ENCODE measurements at places on chromosomes 5 and 9. TPM values are rescaled to one million over a fixed set of nuclear protein-coding genes. Genes with fewer than 3 reads are reported as not detected.

- no peaks in the 10 kb centered on the region for H3K4me1 ChIP-seq
- H3K36me3 ChIP-seq: no peaks in the 10 kb centered on the region
- no peak for DNase-seq
- no peak overlapping the region for H3K27ac ChIP-seq
Observed at GRCh38 chr5:93092349-93093105, 488.5 kb downstream of the NR2F1-AS1 start.

DNA sequence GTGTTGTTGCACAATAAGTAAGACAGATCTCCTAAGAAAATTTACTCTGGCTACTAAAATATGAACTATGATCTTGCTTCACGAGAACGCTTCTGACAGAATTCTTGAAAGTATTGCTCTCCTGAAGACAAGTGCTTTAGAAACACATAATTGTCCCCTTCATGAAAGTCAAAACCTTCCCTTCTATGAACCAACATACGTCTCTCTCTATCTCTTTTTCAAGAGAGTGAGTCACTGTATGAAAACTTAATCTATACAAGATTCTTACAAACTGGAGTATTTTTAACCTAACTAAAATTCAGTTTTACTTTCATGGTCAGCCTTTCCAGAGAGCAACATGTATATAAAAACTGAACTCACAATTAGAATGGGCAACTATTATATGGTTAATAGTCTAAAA, 688.0 kb upstream of the CTNND2 start:
- H3K4me1 ChIP-seq: no peaks in the 10 kb centered on the region
- no peaks in the 10 kb centered on the region for H3K36me3 ChIP-seq
- H3K27ac ChIP-seq: no peak overlapping the region
- no peak overlapping the region for H3K4me3 ChIP-seq

GRCh38 chr9:98201102-98201501, 8.7 kb upstream of the CORO2A start:
- H3K27ac ChIP-seq: no peak overlapping the region
- no peaks in the 10 kb centered on the region for H3K27me3 ChIP-seq
- no peaks in the 10 kb centered on the region for H3K36me3 ChIP-seq
- DNase-seq: no peak
- no peaks in the 10 kb centered on the region for H3K4me1 ChIP-seq

PCDHA10 gene
- total RNA-seq: 2.8 TPM

DNA sequence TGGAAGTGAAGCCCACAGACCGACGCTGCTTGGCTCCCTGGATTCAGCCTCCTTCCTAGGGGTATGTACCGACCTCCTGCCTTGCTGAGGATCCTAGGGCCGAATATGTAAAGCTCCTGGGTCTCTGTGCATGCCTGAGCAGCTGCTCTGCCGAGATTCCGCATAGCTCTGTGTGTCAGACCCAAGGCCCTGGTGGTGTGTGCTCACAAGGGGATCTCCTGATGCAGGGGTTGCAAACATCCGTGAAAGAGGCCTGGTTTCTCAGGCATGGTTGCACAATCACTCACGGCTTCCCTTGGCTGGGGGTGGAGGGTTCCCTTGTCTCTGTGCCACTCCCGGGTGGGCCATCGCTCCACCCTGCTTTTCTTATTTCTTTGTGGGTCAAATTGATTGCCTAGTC, 19.9 kb upstream of the SVEP1 start:
- no peaks in the 10 kb centered on the region for H3K27me3 ChIP-seq
- no peaks in the 10 kb centered on the region for H3K4me1 ChIP-seq
- H3K4me3 ChIP-seq: no peak overlapping the region
- no peak for DNase-seq
- no peak overlapping the region for H3K27ac ChIP-seq

SLC25A2 gene
- total RNA-seq: not detected

DNA sequence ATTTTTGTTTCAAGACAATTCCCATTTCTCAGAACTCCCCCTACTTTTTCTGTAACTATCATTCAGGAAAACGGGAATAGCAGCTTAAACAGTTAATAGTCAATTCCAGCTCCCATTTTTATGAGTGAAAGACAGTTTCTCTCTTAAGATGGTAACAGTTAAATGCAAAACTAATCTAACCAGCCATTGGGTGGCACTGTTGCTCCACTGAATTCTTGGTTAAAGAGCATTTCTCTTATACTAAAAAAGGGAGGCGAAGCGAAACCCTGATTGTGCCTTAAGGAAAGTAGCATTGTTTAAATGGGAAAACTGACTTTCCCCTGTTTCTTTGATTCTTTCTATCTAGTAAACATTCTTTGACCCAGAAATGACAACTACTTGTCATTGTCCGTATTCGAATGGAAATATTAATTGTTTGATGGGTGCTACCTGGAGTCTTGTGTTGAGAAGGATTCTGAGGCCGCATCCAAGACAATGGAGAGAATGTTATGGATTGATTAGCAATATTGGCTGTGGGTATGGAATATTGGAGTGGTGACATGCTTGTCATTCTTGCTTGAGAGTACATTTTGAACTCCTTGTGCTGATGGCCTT, 507.8 kb downstream of the MAT2B start:
- DNase-seq: peak; percentile 24
- no peaks in the 10 kb centered on the region for H3K4me1 ChIP-seq
- H3K4me3 ChIP-seq: no peak overlapping the region

NPR3 gene
- 18.0 TPM for total RNA-seq

DNA sequence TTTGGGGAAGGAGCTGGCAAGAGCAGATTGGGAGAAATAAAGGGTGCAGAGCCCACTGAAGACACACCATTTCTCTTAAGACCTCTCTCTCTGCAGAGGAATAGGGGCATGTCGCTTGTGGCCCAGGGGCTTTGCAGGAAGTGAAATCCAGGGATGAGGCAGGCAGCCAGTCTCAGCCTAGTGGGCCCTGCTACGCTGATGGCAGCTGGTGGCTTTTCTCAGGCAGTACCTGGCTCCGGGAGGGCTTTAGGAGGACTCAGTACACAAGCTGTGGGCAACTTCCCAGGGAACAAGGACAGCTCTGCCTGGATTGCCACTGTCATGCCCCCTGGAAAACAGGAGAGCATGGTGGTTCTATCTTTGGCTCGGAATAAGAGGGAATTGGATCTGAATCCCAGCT, 76.2 kb upstream of the NEURL1B start:
- no peak overlapping the region for H3K27ac ChIP-seq
- H3K36me3 ChIP-seq: no peaks in the 10 kb centered on the region
- H3K27me3 ChIP-seq: no peaks in the 10 kb centered on the region
- H3K4me3 ChIP-seq: no peak overlapping the region

DNA sequence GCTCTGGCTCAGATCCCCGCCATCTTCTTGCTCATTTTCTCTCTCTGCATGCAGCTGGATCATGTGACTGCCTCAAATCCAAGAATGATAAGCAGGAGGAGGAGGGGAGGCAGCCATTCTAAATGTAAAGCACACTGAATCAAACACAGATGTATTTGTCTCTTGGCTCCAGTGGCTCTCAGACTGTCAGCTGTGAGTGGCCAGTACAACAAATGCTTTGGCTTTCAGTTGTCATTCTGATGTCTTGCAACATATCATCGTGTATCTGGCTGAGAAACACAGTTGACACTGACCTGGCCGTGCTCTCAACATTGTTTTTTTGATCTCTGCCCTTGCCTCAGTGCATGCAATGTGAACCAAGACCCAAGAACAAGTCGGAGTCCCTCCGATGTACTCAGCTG, 233.1 kb downstream of the ADAMTSL1 start:
- no peak for DNase-seq
- H3K4me3 ChIP-seq: no peak overlapping the region
- H3K4me1 ChIP-seq: no peaks in the 10 kb centered on the region
- no peak overlapping the region for H3K27ac ChIP-seq
- H3K27me3 ChIP-seq: no peaks in the 10 kb centered on the region

GRCh38 chr5:62812621-62813255, 234.1 kb downstream of the LRRC70 start:
- no peaks in the 10 kb centered on the region for H3K36me3 ChIP-seq
- H3K4me3 ChIP-seq: no peak overlapping the region
- DNase-seq: no peak
- H3K27me3 ChIP-seq: no peaks in the 10 kb centered on the region
- no peak overlapping the region for H3K27ac ChIP-seq

RPP25L gene
- 18.1 TPM for total RNA-seq

- no peak overlapping the region for H3K4me3 ChIP-seq
- H3K36me3 ChIP-seq: no peaks in the 10 kb centered on the region
- H3K27ac ChIP-seq: no peak overlapping the region
- H3K4me1 ChIP-seq: no peaks in the 10 kb centered on the region
- H3K27me3 ChIP-seq: no peaks in the 10 kb centered on the region
Observed at GRCh38 chr9:72444435-72444834, 77.0 kb upstream of the TMC1 start.

DNA sequence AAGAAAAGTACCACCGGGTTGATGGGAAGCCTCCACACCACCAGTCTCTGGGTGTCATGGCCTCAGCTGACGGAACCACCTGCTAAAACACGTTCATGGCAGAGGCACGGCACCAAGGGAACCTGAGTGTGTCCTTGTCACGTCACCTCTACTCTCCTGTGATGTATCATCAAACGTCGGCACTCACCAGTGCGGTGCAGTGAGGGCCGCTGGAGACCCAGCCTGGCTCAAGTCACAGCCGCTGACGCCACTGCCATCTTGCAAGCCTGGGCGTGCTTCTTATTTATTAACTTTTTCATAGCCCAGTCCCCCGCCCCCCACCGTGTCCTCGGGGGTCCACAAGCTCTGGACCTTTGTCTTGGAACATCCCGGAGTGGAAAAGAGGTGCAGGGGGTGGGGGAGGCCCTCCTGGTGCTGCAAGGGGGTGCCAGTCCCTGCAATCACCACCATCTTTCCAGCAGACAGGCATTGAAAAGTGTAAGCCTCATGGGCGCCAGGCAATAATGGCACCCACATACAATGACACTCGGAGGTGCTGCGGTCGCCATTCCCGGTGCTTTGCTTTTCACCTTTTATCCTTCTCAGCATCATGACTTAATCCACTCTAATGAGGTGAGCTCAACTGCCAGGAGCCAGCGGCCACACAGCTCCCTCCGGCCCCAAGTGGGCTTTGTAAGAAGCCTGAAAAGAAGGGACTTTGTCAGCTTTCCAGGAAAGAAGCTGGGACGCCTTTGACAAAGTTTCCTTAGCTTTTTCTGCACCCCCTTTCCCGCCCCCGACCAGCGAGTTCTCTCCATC, 202.3 kb upstream of the IRX1 start:
- H3K4me3 ChIP-seq: no peak overlapping the region
- H3K27me3 ChIP-seq: no peaks in the 10 kb centered on the region
- no peaks in the 10 kb centered on the region for H3K36me3 ChIP-seq
- no peaks in the 10 kb centered on the region for H3K4me1 ChIP-seq

DNA sequence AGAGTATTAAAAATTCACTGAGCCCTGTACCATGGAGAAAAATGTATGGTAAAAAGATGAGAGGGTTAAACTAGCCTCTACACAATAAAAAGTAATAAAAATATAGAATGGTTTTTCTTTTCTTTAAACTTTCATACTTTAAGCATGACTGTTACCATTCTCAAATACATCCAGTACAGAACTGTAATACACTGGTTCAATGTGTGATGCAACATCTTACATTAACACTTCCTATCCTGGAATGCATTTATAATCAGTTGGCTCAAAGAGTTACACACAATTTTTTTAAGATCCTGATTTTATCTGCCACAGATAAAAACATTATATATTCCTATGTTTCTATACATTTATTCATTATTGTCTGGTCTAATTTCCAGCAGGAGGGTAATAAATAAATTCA, 4.7 kb downstream of the GNAQ start:
- H3K27me3 ChIP-seq: no peaks in the 10 kb centered on the region
- peaks cover 3% of the 10 kb centered on the region for H3K4me1 ChIP-seq
- no peak overlapping the region for H3K27ac ChIP-seq
- no peak overlapping the region for H3K4me3 ChIP-seq

GRCh38 chr5:138843316-138844124, 31.6 kb downstream of the LRRTM2 start:
- H3K36me3 ChIP-seq: no peaks in the 10 kb centered on the region
- DNase-seq: no peak
- H3K4me1 ChIP-seq: peaks cover 40% of the 10 kb centered on the region

DNA sequence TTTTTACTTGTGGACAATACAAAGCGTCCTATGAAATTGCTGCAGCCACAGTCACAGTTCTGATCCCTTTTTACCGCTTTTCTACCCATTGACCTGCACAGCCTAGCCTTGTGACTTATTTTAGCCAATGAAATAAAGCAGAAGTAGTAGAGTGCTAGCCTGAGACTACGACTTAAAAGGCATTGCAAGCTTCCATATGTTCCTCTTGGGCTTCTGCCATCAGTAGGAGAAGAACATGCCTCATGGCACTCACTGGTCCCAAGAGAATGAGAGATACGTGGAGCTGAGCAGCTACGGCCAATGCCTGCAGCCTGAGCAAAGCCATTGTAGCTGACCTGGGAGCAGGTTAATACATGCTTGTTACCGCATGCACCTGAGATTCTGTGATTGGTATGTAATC, 416.6 kb upstream of the CLINT1 start:
- H3K27me3 ChIP-seq: no peaks in the 10 kb centered on the region
- no peaks in the 10 kb centered on the region for H3K4me1 ChIP-seq
- no peak overlapping the region for H3K4me3 ChIP-seq
- H3K36me3 ChIP-seq: no peaks in the 10 kb centered on the region

- no peak for DNase-seq
- no peaks in the 10 kb centered on the region for H3K4me1 ChIP-seq
- no peak overlapping the region for H3K4me3 ChIP-seq
- no peaks in the 10 kb centered on the region for H3K27me3 ChIP-seq
Observed at GRCh38 chr5:41708604-41708940, 161.7 kb downstream of the OXCT1 start.

DNA sequence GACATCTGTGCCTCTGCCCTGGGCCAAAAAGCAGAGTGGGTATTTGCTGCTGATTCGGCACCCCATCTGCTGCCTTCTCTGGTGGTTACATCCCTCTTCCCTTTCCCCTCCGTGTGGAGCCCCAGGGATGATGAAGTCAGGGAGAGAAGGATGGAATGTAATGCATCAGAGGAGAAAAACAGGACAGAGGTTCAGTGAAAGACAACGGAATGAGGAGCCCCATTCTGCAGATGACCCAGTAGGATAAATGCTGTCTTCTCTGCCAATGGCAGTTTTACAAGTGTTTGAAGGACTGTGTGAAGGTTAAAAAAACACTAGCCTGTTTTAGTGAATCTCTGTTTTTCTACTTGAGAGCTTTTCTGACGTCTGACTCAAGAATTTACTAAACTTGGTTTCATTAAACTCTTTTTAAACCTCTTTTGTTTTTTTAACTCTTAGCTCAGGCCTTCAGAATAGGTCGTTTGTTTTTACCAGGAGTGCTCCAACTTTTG, 86.3 kb downstream of the NLN start:
- no peaks in the 10 kb centered on the region for H3K36me3 ChIP-seq
- peak overlapping the region; percentile 44 for H3K27ac ChIP-seq
- H3K27me3 ChIP-seq: no peaks in the 10 kb centered on the region
- no peak for DNase-seq

GRCh38 chr5:109482748-109483147, 73.0 kb upstream of the PJA2 start:
- H3K27ac ChIP-seq: no peak overlapping the region
- H3K36me3 ChIP-seq: no peaks in the 10 kb centered on the region
- H3K4me3 ChIP-seq: no peak overlapping the region
- no peaks in the 10 kb centered on the region for H3K4me1 ChIP-seq
- H3K27me3 ChIP-seq: no peaks in the 10 kb centered on the region

Measured in uterus (tissue), 4 donors.